ENCODE measurements at places on chromosomes 5 and 9. TPM values are rescaled to one million over a fixed set of nuclear protein-coding genes. Genes with fewer than 3 reads are reported as not detected.

- no peak for DNase-seq
- H3K36me3 ChIP-seq = no peaks in the 10 kb centered on the region
- no peaks in the 10 kb centered on the region for H3K27me3 ChIP-seq
- H3K4me3 ChIP-seq = no peak overlapping the region
- no peak overlapping the region for H3K27ac ChIP-seq
- H3K4me1 ChIP-seq = no peaks in the 10 kb centered on the region
Measured at GRCh38 chr5:74356009-74356695, 284.4 kb downstream of the ENC1 start.

GRCh38 chr5:133154274-133155075 is 102.7 kb downstream of the HSPA4 start:
- no peaks in the 10 kb centered on the region for H3K4me1 ChIP-seq
- H3K36me3 ChIP-seq = no peaks in the 10 kb centered on the region
- H3K4me3 ChIP-seq = no peak overlapping the region
- H3K27me3 ChIP-seq = no peaks in the 10 kb centered on the region

DNA sequence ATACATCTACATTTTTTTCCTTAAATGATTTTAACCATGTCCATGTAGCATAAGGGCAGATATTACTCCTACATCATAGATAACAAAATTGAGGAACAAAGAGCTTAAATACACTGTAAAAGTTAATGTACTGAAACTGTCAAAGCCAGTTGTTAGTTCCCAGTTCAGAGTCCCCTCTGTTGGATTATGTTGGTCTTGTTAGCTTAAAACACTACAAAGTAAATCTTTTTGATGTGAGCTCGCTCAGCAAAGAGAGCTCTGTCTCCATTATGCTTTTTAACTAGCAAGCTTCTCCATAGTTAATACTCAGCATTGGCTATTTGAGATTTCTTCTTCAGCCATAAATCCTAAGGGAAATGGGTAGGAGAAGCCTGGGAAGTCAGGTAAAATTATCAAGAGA is 149.1 kb downstream of the ADAMTS6 start:
- no peak overlapping the region for H3K27ac ChIP-seq
- H3K4me1 ChIP-seq = no peaks in the 10 kb centered on the region
- no peaks in the 10 kb centered on the region for H3K36me3 ChIP-seq
- H3K4me3 ChIP-seq = no peak overlapping the region
- DNase-seq = no peak
- H3K27me3 ChIP-seq = no peaks in the 10 kb centered on the region

The MYOT gene
- total RNA-seq = not detected

DNA sequence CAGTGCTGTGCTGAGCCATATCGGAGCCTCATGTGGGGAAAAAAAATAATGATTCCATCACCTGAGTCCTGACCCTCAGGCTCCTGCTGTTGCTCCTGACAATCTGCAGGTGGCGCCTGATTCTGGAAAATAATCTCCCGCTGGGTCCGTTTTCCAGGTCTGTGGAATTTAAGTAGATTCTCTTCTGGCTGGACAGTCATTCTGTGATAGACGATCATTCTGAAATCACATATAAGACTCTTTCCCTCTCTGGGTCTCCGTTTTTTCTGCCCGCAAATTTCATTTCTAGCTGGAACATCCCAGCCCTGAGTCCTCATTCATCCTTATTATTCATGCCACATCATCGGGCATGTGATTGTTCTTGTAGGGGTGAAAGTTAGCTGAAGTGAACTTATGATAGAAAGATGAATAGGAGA is 22.1 kb upstream of the STXBP1 start:
- no peak overlapping the region for H3K4me3 ChIP-seq

The TSLP gene
- 1.4 TPM for total RNA-seq

The PPP3R2 gene
- total RNA-seq = not detected

DNA sequence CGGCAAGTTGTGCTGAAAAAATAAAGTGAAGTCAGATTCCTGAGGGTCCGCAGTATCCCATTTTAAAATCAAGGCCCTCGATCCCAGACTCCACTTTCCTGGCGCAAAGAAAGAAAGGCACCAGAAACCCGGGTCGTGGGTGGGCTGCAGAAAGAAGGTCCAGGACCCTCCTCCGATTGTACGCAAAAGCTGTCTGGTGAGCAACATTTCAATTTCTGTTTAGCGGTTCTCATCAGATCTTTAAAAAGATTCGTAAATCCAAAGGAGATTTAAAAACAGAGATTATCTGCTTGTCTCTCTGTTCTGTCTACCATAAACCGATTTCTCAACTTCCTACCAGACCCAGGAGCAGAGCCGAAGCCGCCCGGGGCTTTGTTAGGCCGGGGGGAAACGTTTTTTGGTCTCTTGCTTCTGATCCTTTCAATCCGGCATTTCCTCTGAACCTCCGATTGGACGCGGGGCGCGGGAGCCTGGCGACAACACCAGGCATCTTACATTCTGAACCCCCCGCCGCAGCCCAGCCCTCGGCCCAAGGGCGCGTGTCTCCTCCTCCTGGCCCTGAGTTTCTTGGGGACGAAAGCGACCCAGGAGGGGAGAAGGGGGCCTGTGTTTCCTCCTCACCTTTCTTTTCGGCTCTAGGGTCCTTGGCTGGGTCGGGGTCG is 746 bp downstream of the NKX2-5 start:
- H3K4me1 ChIP-seq = peaks cover 59% of the 10 kb centered on the region
- H3K27ac ChIP-seq = no peak overlapping the region
- DNase-seq = no peak
- H3K4me3 ChIP-seq = peak overlapping the region; percentile 23
- H3K36me3 ChIP-seq = no peaks in the 10 kb centered on the region

The GMCL2 gene
- total RNA-seq = 0.49 TPM

GRCh38 chr9:18167733-18168132 is 306.2 kb upstream of the ADAMTSL1 start:
- no peaks in the 10 kb centered on the region for H3K36me3 ChIP-seq
- H3K4me1 ChIP-seq = no peaks in the 10 kb centered on the region
- H3K4me3 ChIP-seq = no peak overlapping the region
- no peak overlapping the region for H3K27ac ChIP-seq
- peaks cover 2% of the 10 kb centered on the region for H3K27me3 ChIP-seq
- DNase-seq = no peak

The TAF11L5 gene
- not detected for total RNA-seq

GRCh38 chr9:133958756-133959155 is 33.4 kb downstream of the VAV2 start:
- peaks cover 46% of the 10 kb centered on the region for H3K4me1 ChIP-seq
- no peaks in the 10 kb centered on the region for H3K27me3 ChIP-seq
- H3K36me3 ChIP-seq = no peaks in the 10 kb centered on the region
- no peak for DNase-seq
- H3K27ac ChIP-seq = no peak overlapping the region

The GRM6 gene
- total RNA-seq = not detected

GRCh38 chr9:84975926-84976325 is 306.4 kb downstream of the NTRK2 start:
- H3K36me3 ChIP-seq = no peaks in the 10 kb centered on the region
- H3K27ac ChIP-seq = no peak overlapping the region
- no peaks in the 10 kb centered on the region for H3K27me3 ChIP-seq

- no peaks in the 10 kb centered on the region for H3K4me1 ChIP-seq
- DNase-seq = no peak
- no peaks in the 10 kb centered on the region for H3K27me3 ChIP-seq
- no peaks in the 10 kb centered on the region for H3K36me3 ChIP-seq
- H3K4me3 ChIP-seq = no peak overlapping the region
- no peak overlapping the region for H3K27ac ChIP-seq
Measured at GRCh38 chr9:19746223-19746622, 42.6 kb downstream of the SLC24A2 start.

GRCh38 chr5:74570250-74570649 is 70.3 kb downstream of the ENC1 start:
- no peak overlapping the region for H3K4me3 ChIP-seq
- H3K4me1 ChIP-seq = peaks cover 9% of the 10 kb centered on the region
- no peak overlapping the region for H3K27ac ChIP-seq
- H3K36me3 ChIP-seq = no peaks in the 10 kb centered on the region

The MSX2 gene
- 23.1 TPM for total RNA-seq

- no peak overlapping the region for H3K4me3 ChIP-seq
- H3K27me3 ChIP-seq = no peaks in the 10 kb centered on the region
- DNase-seq = no peak
- H3K27ac ChIP-seq = no peak overlapping the region
- H3K36me3 ChIP-seq = peaks cover 66% of the 10 kb centered on the region
- H3K4me1 ChIP-seq = no peaks in the 10 kb centered on the region
Measured at GRCh38 chr9:89380437-89381307, 62.4 kb downstream of the SECISBP2 start.

DNA sequence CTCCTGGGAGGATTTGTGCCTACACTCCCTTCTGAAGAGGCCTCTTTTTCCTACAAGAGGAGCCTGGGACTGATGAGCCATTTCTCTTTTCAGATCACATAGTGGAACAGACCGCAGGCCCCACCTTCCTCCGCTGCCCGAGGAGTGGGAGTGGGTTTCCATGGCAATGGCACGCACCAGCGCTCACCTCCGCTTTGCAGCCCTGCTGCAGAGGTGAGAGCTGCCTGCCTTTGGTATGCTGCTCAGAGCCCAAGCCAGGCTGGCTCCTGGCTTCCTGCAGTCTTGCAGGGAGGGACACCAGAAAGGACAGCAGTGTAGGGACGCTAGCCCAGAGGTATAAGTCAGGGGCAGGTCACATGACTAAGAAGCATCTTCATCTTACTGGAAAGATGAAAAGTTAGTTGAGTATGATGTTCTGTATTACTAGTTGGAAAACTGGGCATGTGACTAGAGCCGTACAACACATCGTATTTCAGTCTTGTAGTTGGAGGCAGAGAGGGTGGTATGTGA is 12.4 kb downstream of the PTTG1 start:
- H3K4me3 ChIP-seq = no peak overlapping the region
- DNase-seq = no peak
- H3K27me3 ChIP-seq = no peaks in the 10 kb centered on the region
- no peak overlapping the region for H3K27ac ChIP-seq
- H3K4me1 ChIP-seq = peaks cover 11% of the 10 kb centered on the region
- H3K36me3 ChIP-seq = no peaks in the 10 kb centered on the region

- H3K27me3 ChIP-seq = no peaks in the 10 kb centered on the region
- H3K27ac ChIP-seq = no peak overlapping the region
- no peaks in the 10 kb centered on the region for H3K36me3 ChIP-seq
- H3K4me1 ChIP-seq = no peaks in the 10 kb centered on the region
- no peak overlapping the region for H3K4me3 ChIP-seq
- DNase-seq = no peak
Measured at GRCh38 chr5:31049936-31050704, 143.4 kb upstream of the CDH6 start.

The IRX1 gene
- total RNA-seq = 5.4 TPM

The SCGB3A2 gene
- not detected for total RNA-seq

GRCh38 chr5:69129413-69129812 is 35.6 kb downstream of the SLC30A5 start:
- H3K27me3 ChIP-seq = no peaks in the 10 kb centered on the region
- peaks cover 67% of the 10 kb centered on the region for H3K36me3 ChIP-seq
- no peak overlapping the region for H3K4me3 ChIP-seq
- no peak overlapping the region for H3K27ac ChIP-seq

GRCh38 chr5:75335952-75336614 is 937 bp upstream of the HMGCR start:
- no peaks in the 10 kb centered on the region for H3K27me3 ChIP-seq
- H3K27ac ChIP-seq = peak overlapping the region; percentile 94
- H3K36me3 ChIP-seq = no peaks in the 10 kb centered on the region
- DNase-seq = no peak

DNA sequence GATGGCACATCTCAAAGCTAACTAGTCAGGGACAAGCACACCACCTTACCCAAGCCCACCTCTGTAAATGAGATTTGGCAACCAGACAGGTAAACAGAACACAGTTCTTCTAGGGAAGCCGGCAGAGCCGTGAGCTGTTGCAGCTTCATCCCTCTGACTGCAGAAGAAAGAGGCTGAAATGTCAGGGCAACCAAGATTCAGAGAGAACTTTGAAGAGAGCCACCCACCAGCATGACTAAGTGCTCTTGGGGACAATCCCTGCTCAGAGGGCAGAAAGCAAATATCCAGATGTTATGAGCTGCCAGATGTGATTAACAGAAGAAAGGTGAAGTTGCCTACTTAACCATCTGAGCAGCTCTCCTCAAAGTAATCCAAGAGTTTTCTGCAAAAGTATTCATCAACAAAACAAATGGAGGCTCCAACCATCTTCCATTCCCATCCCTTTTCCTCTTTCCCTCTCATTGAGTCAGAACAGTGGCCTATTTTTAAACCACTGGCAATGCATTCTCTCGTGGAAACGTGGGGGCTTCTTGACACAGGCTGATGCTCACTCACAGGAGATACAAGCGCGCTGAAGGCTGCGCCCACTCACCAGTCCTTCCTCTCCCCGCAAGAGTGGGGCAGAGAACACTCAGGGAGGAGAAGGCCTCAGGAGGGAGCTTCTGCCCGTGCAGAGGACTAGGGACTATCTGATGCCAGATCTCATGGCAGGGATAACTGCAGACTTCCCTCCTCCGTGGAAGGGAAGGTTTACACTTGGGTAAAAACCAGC is 57.1 kb downstream of the SLIT3 start:
- no peak overlapping the region for H3K27ac ChIP-seq
- DNase-seq = no peak
- H3K4me1 ChIP-seq = peaks cover 4% of the 10 kb centered on the region
- no peak overlapping the region for H3K4me3 ChIP-seq
